ENCODE measurements at places on chromosomes 3 and 15.

DNA sequence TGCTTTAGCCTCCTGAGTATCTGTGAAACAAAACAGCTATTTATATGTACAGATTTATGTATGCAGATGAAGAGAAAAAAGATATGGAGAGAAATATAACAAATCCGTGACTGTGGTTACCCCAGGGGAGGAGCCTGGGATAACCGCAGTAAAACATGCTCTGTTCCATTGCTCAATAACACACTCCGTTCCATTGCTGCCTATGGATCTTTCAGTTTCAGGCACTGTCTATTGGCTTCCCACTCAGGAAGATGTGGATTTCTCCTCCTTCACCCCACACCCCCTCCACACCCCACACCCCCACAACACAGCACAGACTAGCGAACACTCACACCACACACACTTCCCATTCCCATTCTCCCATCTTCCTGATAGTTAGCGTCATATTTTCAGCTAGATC is 47.9 kb downstream of the CDCP1 start:
- DNase-seq = no peak

GRCh38 chr3:178545337-178545736 is 9.1 kb downstream of the KCNMB2 start:
- DNase-seq = no peak

DNA sequence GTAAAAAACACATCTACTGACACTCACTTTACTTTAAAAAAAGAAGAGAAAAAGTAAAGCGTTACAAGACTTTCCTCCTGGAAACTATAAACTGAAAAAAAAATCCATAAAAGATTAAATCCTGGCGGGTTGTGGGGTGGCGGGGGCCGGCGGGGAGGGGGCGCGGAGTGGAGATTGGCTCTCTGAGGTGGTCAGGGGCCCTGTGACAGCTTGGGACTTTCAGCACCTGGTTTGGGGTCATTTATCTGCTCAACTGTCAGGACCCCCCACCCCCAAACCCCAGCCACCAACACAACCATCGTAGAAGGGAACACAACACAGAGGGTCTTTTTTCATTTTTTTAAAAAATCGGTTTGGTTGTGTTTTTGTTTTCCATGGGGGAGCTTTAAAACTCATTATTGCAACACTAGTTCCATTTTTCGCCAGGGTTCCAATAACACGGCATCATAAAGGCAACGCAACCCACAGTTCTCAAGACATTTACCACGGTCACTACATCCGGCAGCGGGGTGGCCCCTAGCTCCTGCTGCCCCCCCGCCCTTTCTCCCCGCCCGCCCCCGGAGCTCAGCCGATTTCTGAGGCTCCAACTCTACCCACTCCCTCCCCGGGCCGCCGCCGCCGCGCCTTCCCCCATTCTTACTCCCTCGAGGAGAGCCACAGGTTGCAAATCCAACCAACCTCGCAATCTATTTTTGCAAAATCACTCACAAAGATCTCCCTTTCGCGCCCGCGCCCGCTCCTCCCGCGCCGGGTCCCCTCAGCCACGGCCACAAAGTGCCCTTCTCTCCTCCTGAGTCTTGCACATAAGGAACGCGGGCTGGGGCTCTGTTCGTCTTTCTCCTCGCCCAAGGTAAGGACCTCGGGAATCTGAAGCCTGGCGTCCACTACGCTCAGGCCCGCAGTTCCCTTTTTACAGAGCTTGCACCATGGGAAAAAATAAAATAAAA is 1.8 kb downstream of the BCL6 start:
- DNase-seq = peak; percentile 25

DNA sequence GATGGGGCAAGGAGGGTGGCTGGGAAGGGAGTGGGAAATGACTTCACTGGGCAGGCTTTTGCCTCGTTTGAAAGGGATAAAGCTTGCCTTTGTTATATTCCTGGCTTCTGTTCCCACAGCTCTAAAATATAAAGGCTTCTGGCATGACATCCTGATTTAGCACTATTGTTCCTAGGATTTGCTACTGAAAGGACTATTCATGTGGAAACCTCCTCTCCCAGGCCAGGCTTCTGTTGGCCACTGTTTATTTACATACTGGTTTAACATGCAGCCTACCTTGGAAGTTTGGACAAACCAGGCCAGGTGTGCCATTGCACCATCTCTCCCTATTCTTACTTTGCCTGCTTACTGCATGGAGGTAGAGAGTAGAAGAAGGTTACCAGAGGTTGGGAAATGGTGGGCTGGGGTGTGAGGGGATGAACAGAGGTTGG is 2.4 kb upstream of the LMCD1 start:
- no peak for DNase-seq

All from stimulated activated CD4-positive, alpha-beta T cell treated with anti-CD3 and anti-CD28 coated beads, Interleukin-1b, Interleukin-23, amount 100 ng/mL, for 1 hour (primary cell).